ENCODE measurements at places on chromosomes 1 and 21.

DNA sequence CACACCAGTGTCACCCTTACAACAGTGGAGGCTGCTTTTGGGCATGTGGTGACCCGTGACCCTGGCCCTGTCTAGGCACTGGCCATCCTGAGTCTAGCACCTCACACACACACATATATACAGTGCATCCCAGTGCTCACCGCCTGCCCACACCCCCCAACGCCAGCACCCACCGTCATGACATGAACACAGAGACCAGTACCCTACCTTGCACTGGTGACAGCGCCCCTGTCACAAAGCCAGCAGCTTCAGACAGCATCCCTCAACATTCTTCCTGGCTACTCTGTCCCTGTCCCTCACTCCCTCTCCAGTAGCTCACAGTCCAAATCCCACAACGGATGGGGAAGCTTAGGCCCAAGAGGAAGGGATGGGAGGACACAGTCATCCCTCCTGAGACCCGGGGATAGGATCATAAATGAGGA lies 27.1 kb downstream of the AHDC1 start:
- no peak for DNase-seq

GRCh38 chr1:218711001-218711400 lies 365.9 kb downstream of the TGFB2 start:
- DNase-seq, result no peak

DNA sequence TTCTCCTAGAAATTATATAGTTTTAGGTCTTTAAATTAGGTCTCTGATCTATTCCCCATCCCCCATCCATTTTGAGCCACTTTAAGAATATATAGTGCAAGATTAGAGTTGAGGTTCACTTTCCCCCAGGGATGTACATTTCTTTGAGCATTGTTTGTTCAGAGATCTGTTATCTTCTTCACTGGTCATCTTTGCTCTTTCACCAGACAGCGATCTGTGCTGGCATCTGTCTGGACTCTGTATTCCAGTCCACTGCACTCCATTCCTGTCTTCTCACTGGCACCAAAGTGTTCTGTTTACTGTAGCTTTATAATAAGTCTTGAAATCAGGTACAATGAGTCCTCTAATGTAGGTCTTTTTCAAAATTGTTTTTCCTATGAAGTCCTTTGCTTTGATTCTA lies 112.5 kb downstream of the PCBP3 start:
- no peak for DNase-seq

GRCh38 chr1:225426395-225427234 lies 1.2 kb downstream of the LBR start:
- no peak for DNase-seq

GRCh38 chr1:102733491-102734236 lies 374.7 kb downstream of the COL11A1 start:
- DNase-seq, result no peak

- no peak for DNase-seq
Measured at GRCh38 chr1:215475796-215476481, 91.2 kb upstream of the KCTD3 start.

GRCh38 chr1:214550013-214550856 lies 1.2 kb downstream of the PTPN14 start:
- no peak for DNase-seq

DNA sequence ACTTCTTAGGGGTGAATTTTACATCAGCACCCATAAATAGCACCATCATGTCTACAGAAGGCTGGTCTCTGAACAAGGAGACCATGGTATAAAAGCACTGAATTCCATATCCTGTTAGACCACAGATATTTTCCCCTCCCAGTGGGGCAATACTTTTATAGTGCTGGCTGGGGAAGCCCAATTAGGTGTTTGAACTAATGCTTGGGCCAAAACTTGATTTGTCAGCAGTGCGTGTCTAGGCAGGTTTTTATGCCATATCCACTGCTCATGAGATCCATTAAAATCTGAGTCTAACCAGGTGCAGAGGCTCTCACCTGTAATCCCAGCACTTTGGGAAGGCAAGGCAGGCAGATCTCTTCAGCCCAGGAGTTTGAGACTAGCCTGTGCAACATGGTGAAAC lies 623.0 kb downstream of the NPHP4 start:
- DNase-seq, result no peak

- peak; percentile 22 for DNase-seq
Measured at GRCh38 chr1:93904228-93904627, 5.0 kb downstream of the GCLM start.

- DNase-seq, result no peak
Measured at GRCh38 chr1:209409780-209410179, 173.7 kb upstream of the CAMK1G start.

GRCh38 chr1:106515375-106515774 lies 541.1 kb upstream of the PRMT6 start:
- no peak for DNase-seq

- DNase-seq, result no peak
Measured at GRCh38 chr1:19424651-19425570, 60.4 kb downstream of the CAPZB start.

DNA sequence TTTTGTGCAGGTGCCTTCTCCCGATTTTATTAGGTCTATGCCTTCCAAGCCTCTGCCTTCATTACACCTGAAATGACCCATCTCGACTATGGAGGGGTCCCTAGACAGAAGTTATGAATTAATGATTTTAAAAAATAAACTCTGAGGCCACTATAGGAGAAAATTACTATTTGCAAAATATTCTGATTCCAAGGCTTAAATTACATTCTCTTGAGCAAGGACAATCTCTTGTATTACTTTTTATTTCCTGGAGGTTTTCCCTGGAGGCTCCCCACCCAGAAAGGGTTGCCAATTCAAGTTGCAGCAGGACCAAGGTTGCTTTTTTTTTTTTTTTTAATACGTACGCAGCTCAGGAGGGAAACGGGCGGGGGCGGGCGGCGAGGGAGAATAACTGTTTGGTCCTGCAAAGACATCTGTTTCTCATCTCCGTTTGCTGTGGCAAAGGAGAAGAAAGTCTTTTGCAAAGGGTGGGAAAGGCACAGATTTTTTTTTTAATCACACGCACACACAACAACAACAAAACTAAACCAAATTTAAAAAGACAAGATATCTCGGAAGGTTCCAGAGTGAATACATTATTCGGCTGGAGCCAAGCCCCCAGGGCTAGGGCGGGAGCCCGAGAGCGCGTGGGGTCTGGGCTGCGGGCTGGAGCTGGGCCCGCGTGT lies 618 bp upstream of the SERTAD4 start:
- no peak for DNase-seq

DNA sequence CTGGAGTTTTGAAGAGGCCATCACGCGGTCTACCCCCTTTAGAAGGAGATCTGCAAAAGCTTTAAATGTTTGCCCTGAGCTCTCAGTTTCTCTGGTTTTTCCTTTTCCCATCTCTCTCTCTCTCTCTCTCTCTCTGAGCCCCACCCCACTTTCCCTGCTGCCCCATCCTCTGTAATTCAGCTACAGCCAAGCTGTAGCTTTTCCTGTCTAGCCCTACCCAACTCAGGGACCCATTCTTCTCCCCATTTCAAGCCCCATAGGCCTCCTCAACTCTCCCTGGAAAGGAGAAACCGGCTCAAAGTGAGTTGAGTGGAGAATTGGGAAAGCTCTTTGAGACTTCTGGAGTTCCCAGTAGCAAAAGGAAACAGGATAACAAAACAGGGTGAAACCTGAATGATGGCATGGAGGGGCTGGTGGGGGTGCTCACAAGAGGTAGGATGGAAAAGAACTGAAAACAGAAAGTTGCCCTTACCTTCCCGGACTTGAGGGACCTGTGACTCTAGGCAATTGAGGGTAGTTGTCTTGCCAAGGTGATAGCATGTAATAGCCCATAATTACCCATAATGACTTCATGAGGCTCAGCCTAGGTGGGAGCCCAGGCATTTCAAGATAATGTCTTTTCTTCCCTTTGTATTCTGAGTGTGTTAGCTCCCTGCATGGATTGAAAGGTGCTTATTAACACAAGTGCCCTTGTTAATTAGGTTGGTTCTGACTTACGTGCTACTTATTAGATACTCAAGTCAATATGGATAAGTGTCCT lies 84.9 kb downstream of the SLC16A1 start:
- no peak for DNase-seq

GRCh38 chr1:36111151-36111550 lies 13.9 kb downstream of the COL8A2 start:
- no peak for DNase-seq

DNA sequence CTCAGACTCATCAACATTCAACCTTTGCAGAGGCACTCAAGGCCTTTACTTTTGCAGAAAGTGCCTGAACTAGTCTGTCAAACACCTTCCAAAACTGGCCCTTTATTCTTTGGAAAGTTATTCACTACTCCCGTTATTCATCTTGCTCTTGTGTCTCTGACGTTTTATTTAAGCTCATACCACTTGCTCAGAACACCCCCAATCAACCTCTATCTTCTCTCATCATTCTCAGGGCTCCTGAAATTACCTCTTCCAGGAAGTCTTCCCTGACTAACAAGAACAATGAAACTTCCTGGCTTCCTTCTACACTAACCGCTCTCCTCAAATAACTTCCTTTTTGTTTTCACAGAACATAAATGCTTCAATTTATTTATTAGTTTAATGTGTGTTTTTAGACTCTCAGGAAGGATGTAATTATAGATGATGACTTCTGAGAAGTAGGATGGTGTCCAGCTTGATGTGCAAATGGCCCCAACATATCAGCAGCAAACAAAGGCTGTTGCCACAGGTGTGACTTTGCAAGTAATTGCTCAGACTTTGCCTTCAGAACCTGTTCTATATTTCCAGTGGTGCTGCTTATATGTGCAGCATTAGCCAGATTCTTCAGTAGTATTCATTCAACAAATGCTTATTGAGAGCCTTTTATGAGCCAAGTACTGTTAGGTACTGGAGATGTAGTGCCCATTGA lies 22.8 kb upstream of the BATF3 start:
- no peak for DNase-seq

GRCh38 chr1:9374748-9375341 lies 82.2 kb downstream of the SPSB1 start:
- no peak for DNase-seq

- DNase-seq, result no peak
Measured at GRCh38 chr1:30317921-30318320, 405.5 kb downstream of the MATN1 start.

- no peak for DNase-seq
Measured at GRCh38 chr1:230107941-230108340, 40.9 kb downstream of the GALNT2 start.

- no peak for DNase-seq
Measured at GRCh38 chr1:65942476-65942875, 149.8 kb downstream of the PDE4B start.

DNA sequence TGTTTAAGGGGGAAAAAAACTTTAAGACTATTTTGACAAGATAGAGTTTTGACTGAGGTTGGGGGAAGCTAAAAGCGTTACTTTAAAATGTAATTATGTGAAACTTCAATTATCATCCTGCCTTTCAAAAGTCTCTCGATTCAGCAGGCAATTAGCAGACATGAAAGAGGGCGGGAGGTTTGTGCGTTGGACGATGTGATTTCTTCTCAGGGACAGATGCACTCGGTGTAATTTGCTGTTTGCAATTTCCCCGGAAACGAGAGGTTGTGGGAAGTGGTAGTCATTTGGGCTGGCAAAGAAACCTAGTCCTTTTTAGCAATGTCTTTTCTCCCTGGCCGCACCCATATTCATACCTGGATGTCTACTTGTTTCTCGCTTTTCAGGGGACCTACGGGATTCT lies 27.1 kb downstream of the KAZN start:
- no peak for DNase-seq

- DNase-seq, result no peak
Measured at GRCh38 chr1:228141226-228142044, 1.4 kb downstream of the GUK1 start.

GRCh38 chr21:38268864-38269575 lies 12.2 kb downstream of the KCNJ15 start:
- DNase-seq, result no peak

DNA sequence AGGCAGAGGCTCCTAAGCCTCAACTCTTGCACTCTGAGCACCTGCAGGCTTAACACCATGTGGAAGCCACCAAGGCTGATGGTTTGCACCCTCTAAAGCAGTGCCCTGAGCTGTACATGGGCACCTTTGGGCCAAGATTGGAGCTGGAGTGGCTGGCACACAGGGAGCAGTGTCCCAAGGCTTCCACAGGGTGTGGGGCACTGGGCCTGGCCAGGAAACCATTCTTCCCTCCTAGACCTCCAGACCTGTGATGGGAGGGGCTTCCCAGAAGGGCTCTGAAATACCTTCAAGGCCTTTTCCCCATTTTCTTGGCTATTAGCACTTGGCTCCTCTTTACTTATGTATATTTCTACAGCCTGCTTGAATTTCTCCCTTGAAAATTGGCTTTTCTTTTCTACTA lies 67.9 kb upstream of the PPM1J start:
- DNase-seq, result no peak
